ENCODE measurements at places on chromosomes 11 and 22.
A peak's percentile ranks its signal among the peaks of the same experiment; 100 is the strongest.

DNA sequence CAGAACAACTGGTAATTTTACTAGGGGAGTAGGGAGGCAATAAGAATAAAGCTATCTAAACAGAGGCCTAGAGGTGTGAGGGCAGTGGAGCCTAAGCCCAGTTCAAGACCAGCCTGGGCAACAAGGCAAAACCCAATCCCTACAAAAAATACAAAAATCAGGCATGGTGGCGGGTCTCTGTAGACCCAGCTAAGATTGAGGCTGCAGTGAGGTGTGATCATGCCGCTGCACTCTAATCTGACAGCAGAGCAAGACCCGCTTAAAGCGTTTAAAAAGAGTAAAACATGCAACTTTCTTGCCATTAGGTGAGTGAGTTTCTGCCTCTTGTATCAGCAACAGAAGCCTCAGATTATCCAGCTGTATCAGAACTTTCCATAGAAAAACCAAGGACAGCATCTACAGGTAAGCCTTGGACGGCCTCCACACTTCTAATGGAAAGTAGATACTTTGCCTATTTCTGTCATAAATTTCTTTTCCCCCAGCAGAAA is 12.1 kb downstream of the TAF1D start:
- no peak for DNase-seq

DNA sequence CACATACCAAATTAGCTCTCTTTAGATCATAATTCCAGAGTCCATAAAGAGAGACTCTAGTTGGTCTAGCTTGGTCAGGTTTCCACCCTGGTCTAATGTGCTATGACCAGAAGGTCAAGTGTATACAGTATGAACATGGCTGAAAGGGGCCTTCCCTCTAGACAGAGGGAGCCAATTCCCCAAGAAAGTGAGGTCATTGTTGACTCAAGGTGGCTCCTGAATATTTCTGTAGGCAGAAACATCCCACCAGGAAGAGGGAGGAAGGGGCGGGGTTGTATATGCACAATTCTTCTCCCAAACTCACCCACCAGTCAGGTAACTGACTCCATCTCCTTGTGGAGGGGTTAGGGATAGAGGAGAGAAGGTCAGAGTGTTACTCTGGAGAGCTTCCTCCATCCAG is 281.8 kb upstream of the PLET1 start:
- no peak for DNase-seq

DNA sequence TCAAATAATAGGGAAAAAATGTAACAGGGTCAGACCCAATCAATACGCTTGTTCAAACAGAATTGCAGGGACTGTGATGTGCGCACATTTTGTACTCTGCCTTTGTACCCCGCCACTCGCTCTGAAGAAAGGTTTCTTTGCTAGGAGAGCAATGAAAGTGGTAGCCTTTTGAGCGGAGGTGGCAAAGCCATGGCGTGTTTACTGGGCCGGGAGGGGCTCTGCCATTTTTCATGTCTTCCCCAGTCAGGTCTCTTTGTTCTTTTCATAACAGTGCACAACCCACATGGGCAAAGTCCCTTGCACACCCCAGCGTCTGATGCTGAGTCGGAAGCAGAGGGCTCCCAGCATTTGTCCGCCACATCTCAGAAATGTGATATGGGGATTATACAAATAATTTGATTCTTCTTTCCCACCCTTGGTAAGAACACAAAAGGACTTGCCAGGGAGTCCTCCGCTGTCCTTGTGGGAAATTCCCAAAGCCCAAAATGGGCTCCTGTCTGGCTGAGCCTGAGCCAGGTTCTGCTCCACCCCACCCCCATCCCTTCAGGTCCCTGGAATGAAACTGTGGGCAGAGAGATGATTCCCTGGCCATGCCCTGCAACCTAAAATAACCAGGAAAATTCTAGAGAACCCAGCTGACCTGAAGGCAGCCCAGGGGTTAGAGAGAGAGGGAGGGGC is 36.6 kb downstream of the C11orf58 start:
- DNase-seq = no peak

GRCh38 chr22:49281467-49282340 is 546.0 kb downstream of the BRD1 start:
- DNase-seq = no peak

DNA sequence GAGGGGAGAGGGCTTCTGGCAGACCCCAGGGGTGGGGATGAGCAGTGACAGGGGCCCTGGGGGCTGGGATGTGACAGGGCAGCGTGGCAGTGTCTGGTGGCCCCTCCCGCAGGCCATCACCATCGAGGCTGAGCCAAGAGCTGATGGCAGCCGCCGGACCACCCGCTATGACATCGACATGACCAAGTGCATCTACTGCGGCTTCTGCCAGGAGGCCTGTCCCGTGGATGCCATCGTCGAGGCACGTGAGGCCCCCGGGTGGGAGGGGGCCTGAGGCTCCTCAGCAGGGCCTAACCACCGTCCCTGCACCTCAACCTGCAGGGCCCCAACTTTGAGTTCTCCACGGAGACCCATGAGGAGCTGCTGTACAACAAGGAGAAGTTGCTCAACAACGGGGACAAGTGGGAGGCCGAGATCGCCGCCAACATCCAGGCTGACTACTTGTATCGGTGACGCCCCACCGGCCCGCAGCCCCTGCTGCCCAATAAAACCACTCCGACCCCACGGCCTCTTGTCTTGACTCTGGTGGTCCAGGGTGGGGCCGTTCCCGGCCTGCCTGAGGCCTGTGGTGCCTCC is 2.6 kb upstream of the TCIRG1 start:
- no peak for DNase-seq

DNA sequence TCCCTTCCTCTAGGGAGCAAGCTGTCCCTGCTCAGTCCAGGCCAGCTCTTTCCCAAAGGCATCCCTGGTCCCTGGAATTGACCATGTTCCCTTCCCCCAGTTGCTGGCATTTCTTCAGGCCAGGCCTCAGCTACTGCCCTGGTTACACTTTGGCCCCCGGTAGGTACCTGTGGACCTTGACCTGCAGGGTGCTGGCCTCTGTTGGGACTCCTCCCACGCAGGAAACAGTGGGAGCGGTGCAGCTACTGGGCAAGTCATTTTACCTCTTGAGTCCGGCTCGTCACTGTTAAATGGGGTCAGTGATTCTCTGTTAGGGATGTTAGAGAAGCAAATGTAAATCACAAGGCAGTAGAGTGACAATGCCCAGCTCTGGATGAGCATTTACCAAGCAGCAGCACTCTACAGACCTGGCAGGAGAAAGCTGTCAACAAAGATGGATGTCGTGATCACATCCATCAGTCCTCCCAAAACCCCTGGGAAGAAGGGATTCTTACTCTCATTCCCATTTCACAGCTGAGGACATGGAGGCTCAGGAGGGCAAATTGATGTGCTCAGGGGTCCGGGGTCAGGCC is 16.9 kb downstream of the MYO7A start:
- DNase-seq = no peak

DNA sequence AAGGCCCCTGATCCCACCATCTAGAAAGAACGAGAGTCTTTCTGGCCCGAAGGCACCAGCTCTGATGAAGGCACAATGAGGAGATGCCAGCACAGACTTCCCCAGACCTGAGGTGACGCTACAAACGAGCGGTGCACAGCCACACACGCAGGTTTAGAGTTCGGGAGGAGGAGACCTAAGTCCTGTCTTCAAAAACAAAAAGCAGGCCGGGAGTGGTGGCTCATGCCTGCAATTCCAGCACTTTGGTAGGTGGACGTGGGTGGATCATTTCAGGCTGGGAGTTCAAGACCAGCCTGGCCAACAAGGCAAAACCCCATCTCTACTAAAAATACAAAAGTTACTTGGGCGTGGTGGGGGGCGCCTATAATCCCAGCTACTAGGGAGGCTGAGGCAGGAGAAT is 9.5 kb downstream of the LTO1 start:
- no peak for DNase-seq

GRCh38 chr11:23143022-23143421 is 282.7 kb upstream of the CCDC179 start:
- no peak for DNase-seq

DNA sequence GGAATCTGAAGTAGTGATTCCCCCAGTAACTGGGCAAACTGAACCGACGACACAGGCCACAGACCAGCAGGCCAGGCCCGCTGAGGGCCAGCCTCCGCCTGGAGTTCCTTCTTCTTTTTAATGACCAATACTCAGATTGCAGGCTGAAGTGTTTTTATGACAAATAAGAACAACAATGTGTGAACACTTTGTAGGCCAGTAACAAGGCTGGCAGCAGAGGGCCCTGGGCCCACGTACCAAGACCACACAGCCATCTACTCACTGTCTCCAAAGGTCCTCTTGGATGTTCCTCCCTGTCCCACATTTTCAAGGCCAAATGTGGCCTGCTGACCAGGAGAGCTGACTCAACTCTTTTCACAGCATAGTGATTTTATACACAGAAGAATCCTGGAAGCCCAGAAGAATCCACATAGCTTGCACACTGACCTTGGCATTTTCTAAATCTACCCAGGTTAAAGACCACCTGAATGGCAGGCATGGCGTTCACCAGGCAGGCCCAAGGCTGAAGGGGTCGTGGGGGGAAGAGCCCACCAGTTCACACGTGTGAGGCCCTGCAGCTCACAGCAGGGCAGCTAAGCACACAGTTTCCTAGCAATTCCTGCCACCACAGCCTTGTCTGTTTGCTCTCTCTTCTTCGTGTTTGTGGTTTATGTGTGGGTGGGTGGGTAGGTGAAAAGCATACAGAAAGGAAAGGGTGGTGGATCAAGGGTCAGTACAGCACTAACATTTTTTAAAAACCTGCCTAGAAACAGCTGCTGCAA is 13.3 kb downstream of the SMCO4 start:
- DNase-seq = no peak

GRCh38 chr22:46241396-46242007 is 8.6 kb downstream of the CDPF1 start:
- DNase-seq = no peak

GRCh38 chr11:122334546-122335339 is 218.7 kb upstream of the BLID start:
- DNase-seq = no peak

DNA sequence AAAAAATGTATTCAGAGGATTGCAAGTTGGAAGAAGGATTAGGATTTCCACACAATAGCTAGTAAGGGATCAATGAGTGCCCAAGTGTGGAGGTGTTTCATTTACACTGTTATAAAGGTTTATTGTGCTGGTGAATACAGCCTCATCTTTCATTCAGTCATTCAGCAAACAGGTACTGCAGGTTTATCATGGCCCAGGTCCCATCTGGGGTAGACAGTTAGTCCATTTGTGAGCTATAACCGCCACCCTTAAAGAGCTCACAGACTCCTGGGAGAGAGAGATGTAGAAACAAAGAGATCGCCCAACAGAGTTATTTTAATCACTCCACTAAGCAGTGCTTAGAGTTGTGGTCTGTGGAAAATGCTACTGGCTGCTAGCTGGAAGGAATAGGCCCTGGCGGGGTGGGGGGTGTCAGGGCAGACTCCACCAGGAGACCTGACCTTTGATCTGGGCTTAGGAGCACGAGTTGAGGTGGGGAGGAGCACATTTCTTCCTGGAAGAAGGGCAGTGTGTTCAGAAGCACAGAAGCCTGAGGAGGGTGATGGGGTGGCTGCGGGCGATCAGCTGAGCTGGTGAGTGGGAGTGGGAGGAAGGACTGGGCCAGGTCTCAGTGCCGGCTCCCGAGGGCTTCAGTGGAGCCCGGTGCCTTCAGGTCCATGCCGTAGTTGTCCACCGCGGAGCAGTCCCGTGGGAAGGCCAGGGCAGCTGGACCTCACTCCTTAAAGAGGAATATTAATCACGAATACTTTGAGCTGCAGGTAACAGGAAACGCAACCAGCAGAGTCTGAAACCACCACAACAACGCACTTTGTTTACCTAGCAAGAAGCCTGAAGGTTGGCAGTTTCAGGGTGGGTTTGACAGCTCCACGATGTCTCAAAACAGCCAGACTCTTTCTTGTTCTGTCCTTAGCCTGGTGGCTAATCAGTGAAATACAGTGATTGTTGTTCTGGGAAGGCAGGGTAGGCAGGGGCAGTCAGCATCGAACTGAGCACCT is 11.2 kb downstream of the TOM1 start:
- DNase-seq = no peak

GRCh38 chr11:67675058-67675747 is 780 bp upstream of the ALDH3B2 start:
- no peak for DNase-seq

DNA sequence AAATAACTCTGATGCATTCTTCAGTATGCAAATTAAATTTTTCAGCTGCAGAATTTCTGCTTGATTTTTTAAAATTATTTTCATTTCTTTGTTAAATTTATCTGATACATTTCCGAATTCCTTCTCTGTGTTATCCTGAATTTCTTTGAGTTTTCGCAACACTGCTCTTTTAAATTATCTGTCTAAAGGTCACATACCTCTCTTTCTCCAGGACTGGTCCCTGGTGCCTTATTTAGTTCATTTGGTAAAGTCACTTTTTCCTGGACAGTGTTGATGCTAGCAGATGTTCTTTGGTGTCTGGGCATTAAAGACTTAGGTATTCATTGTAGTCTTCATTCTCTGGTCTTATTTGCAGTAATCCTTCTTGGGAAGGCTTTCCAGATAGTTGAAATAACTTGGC is 577.4 kb upstream of the LUZP2 start:
- peak; percentile 8 for DNase-seq

DNA sequence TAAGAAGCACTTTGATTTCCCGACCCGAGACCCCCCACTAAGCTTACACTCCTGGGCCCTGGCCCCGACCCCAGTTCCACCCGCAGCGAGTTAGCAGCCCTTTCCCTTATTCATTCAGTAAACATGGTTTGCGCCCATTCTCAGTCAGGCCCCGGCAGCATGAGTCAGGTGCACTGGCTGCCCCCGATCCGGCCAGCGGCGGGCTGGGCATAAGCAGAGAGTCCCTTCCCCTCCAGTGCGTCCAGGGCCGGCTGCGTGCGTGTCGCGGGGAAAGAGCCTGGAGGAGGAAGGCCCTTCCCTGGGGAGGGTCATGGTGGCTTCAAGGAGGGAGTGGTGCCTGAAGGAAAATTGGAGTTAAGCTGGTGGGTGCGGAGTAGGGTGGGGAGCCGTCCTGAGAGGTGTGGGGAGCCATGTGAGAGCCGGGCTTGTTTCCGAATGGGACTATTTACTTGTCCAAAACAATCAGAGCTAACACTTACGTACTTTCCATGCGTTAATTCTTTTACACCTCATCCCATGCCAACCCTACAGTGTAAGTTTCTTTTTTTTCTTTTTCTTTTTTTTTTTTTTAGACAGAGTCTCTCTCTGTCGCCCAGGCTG is 657 bp downstream of the IGHMBP2 start:
- peak; percentile 14 for DNase-seq

DNA sequence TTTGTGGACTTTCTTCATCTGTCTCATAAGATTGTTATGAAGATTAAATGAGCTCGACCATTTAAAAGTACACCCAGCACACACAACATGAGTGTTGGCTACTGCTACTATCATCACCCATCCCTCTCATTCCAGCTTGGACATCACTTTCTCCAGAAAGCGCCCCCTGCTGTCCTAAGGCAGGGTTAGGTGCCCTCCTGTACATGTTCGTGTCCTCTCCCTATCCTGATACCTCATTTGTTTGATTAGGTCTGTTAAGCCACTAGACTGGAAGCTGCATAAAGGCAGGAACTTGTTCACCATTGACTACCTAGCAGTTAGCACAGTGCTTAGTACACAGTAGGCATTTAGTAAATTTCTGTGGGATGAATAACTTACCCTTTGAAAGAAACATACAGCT is 85.5 kb downstream of the ENTHD1 start:
- peak; percentile 21 for DNase-seq

- no peak for DNase-seq
Measured at GRCh38 chr11:79013509-79013908, 427.3 kb downstream of the TENM4 start.

All from trophoblast cell (in vitro differentiated cells and primary cell).